ENCODE measurements at places on chromosomes 4 and X.

DNA sequence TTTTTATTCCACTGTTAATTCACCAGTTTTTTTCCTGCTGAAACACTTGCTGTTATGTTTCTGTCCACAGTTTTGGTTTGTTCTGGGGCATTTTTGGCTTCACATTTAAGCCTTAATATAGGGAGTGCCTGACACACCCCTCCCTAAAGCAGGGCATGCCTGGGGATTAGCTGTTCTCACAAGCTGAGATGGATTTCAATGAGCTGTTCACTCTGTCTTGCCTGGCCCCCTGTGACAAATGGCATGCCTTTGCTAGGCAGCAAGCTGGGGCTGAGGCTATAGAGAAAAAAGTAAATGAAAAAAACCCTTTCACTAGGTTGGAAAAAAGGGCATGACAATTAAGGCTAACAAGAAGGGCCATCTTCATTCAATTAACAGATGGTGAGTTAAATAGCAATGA, 22.4 kb downstream of the LPAR4 start:
- no peak for DNase-seq

DNA sequence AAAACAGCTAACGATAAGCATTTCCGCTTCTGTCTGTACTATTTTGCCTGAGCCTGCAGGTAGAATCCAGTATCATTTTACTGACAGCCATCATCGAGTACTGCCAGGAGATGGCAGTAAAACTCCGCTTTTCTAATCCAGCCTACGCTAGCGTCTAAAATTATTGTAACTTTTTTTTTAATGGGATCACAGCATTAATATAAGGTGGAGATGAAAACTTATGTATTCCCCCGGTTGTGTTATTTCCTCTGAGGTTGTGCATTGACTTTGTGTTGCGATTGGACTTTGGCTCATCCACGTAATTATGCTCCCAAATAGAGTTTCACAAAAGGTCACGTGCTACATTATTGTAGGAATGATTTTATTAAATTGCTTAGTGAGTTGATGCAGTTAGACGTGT, 248.1 kb downstream of the C4orf33 start:
- peak; percentile 20 for DNase-seq

DNA sequence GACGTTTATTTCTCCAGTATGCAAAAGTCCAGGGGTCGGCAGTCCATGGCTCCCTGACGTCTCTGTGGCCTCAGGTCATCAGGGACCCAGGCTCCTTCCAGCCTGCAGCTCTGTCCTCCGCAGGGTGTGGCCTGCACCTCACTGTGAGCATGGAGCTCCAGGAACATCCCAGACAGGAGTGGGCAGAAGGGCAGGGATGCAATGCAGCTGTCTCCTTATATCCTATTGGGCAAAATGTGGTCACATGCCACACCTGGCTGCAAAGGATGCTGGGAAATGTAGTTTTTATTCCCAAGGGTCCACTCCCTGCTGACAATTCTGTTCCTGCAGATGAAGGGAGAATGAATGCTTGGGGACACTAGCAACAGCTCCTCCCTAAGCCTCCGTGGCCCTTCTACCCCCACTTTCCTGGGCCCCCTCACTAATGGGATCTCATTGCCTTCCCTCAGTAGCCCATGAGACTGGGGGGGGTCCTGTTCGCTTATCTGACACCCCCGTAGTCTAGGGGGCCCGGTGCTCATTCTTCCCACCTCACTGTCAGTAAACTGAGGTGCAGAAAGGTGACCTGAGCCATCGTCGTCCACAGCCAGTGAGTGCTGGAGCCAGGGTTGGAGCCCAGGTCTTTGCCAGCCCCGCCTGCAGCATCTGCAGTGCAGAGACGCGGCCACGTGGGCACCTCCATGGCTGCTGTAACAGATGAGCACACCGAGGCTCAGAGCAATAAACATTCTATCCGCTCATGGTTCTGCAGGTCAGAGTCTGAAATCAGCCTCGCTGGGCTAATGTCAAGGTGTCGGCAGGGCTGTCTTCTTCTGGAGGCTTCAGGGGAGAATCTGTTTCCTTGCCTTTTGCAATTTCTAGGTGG, 5.9 kb upstream of the GRPEL1 start:
- peak; percentile 41 for DNase-seq

DNA sequence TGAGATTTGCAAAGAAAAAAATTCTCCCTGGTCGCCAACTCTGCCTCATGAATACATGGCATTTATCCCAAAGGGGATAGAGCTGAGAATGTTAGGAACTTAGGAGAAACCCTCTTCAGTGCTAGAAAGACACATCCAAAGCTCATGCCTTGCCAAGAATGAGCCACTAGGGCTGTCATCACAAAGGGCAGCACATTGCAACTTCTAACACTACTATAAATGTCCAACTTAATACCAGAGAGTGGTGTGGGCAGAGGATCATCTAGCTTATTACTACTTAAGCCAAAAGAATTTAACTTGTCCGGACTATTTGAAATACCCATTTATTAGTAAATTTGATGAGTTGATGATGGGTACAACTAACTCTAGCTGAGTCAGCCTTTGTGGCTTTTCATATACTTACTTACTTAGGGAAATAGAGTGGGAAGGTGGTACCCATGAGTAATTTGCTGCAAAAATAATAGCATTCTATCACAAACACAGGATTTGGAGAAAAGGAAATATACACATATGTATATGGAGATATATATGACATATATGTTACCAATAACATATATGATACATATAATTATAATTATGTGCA, 66.3 kb upstream of the GAB1 start:
- DNase-seq = no peak

DNA sequence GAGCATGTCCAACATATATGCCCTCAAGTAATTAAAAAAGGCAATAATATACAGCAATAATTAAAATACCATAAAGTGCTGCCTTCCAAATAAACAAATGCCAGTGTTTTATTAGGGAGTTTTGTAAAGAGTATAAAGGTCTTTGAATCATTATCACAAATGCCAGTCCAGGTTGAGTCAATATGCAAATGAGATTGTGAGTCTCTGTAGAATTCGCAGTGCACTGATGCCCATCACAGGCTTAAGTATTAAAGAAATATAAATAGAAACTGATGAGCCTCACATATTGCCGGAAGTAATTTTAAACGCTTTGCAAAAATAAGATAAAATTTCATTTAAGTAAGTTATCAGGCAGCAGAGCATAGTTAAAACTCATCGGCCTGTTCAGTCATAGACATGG, 205.0 kb upstream of the TECRL start:
- DNase-seq = no peak

DNA sequence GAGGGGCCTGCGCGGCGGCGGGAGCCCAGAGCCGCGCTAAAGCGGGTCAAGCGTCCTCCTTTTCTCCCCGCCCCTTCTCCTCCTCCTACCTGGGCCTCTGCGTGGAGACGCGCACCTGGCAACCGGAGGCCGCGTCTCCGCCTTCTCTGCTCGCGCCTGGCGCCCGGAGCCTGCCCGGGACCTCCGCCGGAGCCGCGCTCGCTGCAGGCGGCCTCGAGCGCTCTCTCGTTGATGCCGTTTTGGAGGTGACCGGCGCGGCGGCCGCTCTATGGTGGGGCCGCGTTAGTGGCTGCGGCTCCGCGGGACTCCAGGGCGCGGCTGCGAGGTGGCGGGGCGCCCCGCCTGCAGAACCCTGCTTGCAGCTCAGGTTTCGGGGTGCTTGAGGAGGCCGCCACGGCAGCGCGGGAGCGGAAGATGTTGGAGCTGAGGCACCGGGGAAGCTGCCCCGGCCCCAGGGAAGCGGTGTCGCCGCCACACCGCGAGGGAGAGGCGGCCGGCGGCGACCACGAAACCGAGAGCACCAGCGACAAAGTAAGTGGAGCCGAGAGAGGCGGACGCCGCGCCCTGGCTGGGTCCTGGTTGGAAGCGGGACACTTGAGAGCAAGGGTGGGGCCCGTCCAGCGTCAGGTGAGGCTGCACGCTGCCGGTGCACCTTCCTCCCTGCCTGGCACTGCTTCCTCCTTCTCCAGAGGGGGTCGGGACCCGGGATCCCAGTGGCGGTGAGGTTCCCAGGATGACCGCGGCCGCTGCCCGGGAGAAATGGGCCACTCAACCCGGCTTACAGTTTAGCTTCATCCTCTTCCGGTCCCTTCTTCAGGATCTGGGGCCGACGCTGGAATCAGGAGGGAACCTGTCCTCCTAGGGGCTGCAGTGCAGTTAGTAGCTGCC, at the start of gene CDS1:
Gene CDS1 (plus strand): TSS at position 140 of the 888 bp plus-strand sequence. CDS start 275 bp downstream, at position 415.
- no peak for DNase-seq

DNA sequence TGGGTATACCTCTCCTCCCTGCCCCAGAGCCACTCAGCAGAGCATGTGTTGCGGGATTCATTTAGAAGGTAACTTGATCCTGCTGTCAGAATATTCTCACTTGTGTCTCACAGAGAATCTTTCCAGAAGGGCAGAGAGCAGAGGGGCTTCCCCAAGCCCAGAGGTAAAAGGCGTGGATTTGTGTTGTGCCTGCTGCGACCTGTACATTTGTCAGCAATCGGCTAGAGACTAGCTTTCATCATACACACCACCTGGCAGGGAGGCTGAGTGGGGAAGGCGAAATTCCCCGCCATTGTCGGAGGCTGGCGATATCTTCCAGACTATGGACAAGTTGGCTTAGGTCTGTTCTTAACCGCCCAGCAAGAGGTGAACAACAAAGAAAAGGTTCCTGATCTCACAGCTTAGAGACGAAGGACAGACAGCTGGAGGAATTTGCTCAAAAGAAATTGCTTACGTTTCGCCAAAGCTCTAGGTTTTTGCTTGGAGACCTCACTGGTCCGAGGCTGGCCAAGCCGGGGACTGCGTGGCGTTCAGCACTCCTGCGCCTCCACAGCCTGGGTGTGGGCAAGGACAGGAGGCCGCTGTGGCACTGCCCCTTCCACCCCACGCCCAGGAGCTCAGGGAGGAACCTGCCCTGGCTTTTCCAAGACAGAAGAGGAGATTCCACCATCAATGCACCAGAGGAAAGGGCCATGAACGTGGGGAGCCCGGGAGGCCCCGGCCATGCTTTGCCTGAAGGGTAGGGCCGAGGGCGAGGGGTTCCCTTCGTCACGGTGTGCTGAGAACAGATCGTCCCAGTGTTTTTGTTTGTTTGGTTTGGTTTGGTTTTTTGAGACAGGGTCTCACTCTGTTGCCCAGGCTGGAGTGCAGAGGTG, 69.4 kb downstream of the DCTD start:
- DNase-seq = no peak

DNA sequence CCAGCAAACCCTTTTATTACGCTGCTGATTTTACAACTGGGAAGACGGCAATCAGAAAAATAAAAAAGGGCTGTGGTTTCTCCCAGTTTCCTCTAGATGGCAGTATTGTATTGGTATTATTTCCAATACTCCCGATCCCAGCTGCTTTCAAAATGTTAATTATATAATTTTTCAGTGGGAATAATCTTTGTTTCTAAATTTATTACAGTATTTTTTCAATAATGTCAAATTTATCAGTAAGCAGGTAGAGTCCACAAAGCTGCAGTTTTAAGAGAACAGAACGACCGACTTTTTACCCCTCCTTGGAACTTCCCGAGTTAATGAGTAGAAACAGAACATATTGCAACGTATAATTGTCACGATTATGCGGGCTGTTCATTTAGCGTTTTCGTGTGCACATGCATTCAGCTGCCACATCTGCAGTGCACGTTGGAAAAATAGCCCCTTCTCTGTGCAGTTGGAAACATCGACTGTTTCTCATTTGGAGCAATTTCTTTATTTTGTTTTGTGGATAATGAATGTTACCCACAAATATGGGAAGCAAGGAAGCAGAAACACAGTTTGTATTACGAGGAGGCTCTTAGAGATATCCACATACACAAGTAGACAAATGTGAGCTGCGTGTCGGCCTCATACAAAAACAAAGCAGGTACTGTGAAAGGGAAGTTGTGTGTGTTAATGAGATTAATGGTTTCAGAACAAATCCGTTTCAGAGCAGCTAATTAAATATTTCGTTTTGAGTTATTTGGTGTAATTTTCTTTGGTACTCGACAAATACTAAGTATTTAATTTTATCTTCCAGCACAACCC, 188.0 kb downstream of the STIM2 start:
- DNase-seq = peak; percentile 35

DNA sequence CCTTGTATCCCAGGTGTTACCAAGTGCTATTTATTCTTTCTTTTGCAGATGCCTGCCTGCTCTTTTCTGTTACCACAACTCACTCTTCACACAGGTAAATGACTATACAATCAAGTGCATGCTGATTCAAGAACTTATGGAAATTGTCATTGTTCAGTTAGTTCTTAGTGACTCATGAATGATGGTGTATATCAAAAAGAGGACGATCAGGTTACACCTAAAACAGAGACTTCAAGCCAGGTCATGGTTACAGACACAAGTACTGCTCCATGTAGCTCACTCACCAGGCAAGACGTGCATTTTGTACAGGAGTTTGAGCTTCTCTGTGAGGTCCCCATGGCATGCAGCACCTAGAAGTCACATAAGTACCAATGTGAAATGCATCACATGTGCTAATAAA, 59.3 kb upstream of the UCP1 start:
- DNase-seq = no peak

GRCh38 chr4:7422898-7423180, 11.9 kb downstream of the PSAPL1 start:
- DNase-seq = no peak

DNA sequence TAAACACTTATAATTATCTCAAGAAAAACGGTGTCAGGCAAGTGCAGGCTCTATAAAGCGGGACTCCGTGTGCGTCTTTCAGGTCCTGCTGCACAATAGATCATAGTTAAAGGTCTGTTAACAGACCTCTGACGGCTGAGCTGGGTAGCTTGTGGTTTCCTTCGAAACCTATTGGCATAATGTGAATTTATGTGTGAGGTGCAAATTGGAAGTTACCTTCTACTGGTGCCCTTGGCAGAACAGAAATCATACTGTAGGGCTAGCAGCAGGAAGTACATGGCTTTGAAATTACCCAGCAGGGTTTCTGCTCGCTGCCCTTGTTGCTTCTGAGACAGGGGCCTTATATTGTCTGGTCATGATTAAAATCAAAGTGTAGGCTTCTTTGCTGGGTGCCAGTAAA, 216.4 kb upstream of the HAND2 start:
- DNase-seq = peak; percentile 7

DNA sequence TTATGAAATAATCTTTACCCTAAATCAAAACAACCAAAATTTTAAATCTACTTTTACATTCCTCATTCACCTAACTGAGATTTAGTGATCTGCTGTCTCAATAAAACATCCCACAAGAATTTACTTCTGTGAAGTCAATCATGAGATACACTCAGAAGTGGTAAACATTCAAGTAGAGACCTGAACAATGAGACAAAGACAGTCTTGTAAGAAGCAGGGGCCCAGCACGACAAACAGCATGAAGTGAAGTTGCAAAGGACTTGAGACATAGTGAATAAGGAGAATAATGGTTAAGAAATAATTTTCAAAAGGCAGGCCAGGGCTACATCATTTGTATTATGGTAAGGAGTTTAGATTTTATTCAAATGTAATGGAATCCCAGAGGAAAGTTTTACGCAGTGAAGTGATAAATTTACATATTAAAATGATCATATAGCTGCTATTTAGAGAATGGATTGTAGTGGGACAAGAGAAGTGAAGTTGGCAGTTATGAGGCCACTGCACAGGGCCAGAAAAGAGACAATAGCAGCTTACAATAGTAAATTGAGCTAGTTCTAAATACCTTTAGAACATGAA, 101.9 kb downstream of the MAB21L2 start:
- no peak for DNase-seq

GRCh38 chr4:111869339-111869738, 275.9 kb upstream of the FAM241A start:
- no peak for DNase-seq

- DNase-seq = peak; percentile 71
Measured at GRCh38 chr4:63607169-63607872, 801.9 kb downstream of the TECRL start.

GRCh38 chr4:109206620-109207019, 95.8 kb downstream of the COL25A1 start:
- DNase-seq = no peak

GRCh38 chr4:105550641-105551040, 1.8 kb upstream of the ARHGEF38 start:
- no peak for DNase-seq

All from COR-L47 (cell line).